ENCODE measurements at places on chromosomes 13 and 19.

DNA sequence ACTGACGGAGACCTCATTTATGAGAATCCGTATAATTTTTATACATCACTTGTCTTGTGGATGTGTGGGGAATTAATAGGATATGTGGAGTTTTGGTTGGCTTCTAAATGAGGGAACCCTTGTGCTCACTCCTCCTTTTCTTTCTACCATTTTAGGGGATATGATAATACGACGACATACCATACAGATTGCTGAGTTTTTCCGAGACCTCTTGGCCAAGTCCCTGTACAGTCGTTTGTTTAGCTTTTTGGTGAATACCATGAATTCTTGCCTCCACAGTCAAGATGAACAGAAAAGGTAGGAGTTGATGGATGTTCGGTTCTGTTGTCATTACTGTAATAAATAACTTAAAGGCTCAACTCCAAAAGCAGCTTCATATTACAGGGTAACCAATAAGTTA lies 335.2 kb downstream of the MYO16 start:
- no peak for DNase-seq

DNA sequence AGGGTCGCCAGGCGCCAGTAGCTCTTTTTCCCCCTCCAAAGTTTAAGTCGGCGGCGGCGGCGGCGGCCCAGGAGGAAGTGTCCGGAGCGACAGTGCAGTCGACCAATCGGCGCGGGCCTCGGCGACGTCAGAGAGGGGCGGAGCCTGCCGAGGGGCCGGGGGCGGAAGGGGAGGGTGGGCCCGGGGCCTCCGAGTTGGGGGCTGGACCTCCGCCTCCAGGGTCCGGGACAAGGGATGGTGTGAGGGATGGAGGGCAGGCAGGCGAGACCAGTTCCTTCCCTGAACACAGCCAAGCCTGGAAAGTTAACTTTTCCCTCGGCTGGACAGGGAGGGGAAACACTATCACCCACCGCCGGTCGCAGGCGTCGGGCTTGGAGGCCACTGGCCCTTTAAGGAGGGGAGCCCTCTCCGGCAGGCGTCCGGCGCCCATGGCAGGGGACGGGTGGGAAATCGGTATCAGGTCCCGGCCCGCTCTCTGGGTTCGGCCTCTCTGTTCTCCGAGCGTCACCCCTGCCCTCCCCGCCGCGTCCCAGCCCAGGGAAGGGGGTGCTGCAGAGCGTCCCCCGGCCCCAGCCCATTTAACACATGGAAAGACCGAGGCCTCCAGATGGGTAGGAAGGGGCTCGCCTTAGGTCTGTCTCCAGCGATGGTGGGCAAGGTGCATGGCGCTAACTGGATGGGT lies at the start of gene PRKD2:
TSS of gene PRKD2 (minus strand) at position 81 of the 682 bp plus-strand sequence. CDS start 744 bp downstream, outside the sequence.
- peak; percentile 70 for DNase-seq

DNA sequence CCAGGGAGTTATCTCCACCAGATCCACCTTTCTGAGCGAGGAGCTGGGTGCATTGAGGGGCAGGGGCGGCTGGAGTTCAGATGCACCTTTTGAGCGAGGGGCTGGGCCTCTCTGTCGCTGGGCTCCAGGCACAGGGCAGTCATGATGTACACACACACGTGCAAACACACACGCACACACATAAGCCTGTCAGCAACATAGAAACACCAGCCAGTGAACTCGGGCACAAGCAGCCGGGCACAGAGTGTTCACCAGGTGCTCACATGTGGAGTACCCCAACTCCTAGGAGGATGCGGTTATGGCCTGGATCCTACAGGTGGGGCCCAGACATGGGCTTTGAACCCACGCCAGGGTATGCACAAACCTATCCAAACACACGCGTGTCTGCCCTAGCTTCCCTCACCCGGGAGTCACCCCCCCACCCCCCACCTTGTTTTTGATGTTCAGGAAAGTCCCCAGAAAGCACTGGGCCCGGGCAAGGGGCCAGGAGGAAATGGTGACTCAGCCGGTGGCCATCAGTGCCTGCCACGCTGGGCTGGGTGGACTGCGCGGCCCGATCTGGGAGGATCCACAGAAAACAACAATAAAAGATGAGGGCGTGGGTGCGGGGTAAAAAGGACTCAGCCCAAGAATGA lies 13.3 kb downstream of the ARRDC2 start:
- DNase-seq, result no peak

DNA sequence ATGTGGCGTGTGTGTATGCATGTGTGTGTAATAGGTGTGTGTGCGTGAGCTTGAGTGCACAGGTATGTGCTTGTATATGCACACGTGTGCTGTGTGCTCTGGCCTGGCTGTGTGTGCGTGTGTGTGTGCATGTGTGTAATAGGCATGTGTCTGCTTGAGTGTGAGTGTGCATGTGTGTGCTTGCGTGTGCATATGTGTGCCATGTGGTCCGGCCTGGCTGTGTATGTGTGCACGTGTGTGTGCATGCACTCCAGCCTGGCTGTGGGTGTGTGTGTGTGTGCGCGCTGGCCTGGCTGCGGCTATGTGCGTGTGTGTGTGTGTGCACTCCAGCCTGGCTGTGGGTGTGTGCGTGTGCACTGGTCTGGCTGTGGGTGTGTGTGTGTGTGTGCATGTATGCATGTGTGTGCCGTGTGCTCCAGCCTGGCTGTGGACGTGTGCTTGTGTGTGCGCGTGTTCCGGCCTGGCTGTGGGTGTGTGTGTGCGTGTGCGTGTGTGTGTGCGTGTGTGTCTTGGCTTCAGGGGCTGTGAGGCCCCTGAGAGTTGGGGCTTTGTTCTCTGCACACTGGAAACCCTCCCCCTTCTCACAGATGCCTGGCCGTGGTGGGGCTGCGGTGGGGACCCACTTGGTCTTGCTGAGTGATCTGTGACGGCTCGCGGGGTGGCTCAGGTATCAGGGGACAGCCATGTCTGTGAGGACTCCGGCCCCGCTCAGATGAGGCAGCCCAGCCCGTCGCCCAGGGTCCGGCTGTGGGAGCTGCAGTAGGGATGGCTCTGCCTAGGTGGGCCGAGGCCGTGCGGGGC lies 8.2 kb downstream of the SPPL2B start:
- no peak for DNase-seq

GRCh38 chr19:33905937-33906577 lies 109.4 kb downstream of the KCTD15 start:
- no peak for DNase-seq

- no peak for DNase-seq
Observed at GRCh38 chr13:50509771-50510441, 333.6 kb downstream of the DLEU7 start.

GRCh38 chr13:28129911-28130693 lies 8.2 kb upstream of the PAN3 start:
- no peak for DNase-seq

DNA sequence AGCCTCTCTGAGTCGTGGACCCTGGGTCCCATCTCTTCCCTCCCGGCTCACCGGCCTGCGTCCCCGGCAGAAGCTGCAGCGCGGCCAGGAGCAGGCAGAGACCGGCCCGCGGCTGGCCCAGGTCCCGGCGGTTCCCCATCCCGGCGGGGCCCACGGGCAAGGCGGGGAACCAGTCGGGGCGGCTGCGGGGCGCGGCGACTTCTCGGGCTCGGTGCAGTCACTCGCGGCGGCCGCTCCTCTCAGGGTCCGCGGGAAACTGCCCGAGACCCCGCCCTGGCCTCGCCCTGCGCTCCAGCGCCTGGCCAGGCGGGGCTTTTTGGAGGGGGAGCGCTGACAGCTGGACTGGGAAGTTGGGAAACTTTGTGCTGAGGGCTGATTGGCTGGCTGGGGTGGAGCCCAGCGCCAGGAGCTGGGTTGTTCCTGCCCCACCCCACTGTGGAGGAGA lies at the start of gene COL5A3:
TSS of gene COL5A3 (minus strand) at position 258 of the 445 bp plus-strand sequence. CDS start at position 139, 119 bp downstream.
- DNase-seq, result no peak

DNA sequence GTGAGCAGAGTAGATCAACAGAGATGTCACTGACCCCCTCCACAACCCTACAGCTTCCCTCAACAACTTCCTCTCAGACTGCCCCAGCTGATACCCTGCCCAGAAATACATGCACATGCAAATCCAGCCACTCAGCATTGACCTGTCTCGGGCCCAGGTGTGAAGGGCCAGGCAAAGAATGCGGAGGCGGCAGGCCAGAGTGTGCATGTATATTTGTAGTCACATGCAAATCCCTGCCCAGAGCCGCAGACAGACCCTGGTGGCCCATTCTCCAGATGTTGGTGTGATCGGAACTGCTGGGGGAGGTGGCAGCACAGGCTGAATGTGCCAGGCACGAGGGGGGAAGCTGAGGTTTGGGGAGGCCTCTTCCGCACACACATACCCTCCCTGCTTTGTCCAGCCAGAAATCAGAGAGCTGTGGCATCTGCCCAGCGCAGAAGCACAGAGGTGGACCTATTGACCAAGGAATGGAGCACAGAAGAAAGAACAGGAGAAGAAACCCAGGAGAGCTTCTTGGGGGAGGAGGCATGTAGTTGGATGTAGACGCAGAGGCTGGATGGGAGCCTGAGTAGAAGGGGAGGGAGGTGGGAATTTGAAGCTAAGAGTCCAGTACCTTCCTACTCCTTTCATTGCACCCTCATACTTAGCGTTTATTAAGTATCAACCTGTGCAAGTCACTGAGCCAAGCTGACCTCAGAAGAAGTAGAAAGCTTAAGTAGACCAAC lies 14.4 kb downstream of the MEF2B start:
- DNase-seq, result no peak

- no peak for DNase-seq
Observed at GRCh38 chr13:70634893-70635292, 526.6 kb upstream of the KLHL1 start.

GRCh38 chr13:75021151-75021550 lies 460.8 kb downstream of the TBC1D4 start:
- no peak for DNase-seq

DNA sequence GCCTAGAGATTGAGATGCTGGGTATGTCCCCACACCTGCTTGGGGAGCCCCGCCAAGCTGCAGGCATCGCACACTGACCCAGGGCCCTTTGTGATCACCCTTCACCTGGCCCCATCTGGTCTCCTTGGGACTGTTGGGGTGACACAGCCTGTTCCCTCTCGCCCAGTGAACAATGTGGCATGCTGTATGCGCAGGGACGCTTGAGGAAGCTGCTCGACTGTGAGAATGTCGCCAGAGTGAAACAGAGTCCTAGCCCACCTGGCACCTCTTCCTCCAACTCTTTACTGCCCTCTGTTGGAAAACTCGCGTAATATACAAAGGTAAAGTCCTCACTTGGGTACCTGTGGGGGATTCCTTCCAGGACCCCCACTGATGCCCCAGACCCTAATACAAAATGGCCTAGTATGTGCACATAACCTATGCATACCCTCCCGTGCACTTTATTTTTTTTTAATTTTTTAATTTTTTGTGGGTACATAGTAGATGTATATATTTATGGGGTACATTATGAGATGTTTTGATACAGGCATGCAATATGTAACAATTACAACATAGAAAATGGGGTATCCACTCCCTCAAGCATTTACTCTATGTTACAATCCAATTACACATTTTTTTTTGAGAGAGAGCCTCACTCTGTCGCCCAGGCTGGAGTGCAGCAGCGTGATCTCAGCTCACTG lies 9.0 kb downstream of the BLOC1S3 start:
- peak; percentile 31 for DNase-seq

- DNase-seq, result no peak
Observed at GRCh38 chr13:113726961-113727411, 32.0 kb upstream of the TMEM255B start.

GRCh38 chr19:50451223-50451534 lies 18.5 kb downstream of the MYBPC2 start:
- no peak for DNase-seq

DNA sequence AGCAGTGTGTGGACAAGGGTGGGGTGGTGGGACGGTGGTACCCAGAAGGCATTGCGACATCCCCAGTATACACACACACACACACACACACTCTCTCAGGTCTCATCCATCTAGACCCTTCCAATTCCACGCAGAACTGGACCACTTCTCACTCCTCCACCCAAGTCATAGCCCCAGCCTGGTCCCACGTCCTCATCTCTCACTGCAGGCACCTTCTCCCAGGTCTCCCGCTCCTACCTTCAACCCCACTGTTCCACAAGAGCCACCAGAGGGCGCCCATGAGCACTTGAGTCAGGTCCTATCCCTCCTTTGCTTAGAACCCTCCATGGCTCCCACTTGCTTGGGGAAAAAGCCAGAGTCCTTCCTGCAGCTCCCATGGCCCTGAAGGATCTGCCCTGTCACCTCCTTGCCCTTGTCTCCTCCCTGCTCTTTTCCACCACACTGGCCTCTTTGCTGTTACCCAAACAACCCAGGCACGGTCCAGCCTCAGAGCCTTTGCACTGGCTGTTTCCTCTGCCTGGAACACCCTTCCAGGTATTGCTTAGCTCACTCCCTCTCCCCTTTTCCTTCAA lies 62.6 kb downstream of the IER2 start:
- DNase-seq, result peak; percentile 77

DNA sequence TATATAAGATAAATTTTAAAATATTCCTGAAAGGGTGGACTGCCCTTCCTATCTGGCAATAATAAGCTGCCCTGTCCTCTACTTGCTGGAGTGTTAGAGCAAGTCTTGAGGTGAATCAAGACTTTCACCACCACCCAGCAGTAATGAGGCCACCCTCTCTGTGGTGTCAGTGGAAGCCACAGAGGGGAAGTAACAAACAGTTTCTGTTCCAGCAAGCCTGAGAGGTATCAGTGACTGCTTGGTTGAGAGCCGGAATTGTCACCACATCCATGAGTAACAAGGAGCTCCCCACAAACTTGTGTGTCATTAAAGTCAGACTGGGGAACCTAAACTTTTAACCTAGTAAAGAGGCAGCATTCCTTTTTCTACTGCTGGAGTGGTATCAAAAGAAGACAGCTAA lies 532.7 kb upstream of the SPRY2 start:
- no peak for DNase-seq

GRCh38 chr13:110010404-110011138 lies 224.2 kb upstream of the IRS2 start:
- no peak for DNase-seq

DNA sequence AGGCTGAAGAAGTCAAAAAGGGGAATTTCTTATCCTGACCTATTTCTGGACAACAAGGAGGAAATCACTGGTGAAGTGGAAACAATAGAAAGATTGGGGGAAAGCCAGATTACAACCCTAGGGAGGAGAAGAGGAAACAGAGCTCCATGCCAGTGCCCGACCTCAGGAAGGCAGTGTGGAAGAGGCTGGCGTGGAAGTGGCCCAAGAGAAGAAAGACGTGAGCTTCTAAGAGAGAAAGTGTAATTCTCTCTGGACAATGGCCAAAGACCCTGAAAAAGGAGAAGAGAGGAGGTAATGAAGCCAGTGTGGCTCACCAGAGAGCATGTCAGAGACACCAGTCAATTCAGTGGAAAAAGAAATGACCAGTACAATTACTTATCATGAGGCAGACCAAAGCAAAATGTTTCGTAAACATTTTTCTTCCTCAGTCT lies 52.6 kb upstream of the URAD start:
- no peak for DNase-seq

- DNase-seq, result no peak
Observed at GRCh38 chr19:14411161-14411937, 7.8 kb downstream of the DDX39A start.

DNA sequence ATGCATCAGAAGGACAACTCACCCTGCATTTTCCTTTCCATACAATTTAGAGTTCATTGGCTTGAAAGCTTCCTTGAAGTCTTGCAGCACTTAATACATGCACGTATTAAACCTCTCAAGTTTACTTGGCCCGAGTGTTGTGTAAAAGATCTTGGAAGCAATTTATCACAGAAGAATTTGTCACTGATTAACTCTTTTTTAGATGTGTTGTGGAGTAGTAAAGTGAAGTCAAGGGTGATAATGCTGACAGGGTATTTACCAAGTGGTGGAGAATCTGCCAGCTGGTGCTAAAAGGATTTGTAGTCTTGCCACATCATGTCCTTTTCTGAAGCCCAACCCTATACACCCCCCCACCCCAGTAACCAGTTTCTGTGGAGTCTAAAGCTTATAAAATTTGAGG lies 421.0 kb upstream of the MIR17HG start:
- DNase-seq, result no peak

GRCh38 chr13:93872376-93872775 lies 607.1 kb downstream of the DCT start:
- no peak for DNase-seq
